Thoracic aorta (tissue), 2 donors: ENCODE measurements at places on chromosomes 2 and 18. TPM values are rescaled to one million over a fixed set of nuclear protein-coding genes. Genes with fewer than 3 reads are reported as not detected.

- H3K4me3 ChIP-seq, result no peak overlapping the region
- no peak overlapping the region for H3K27ac ChIP-seq
- peaks cover 12% of the 10 kb centered on the region for H3K4me1 ChIP-seq
- H3K36me3 ChIP-seq, result no peaks in the 10 kb centered on the region
- H3K27me3 ChIP-seq, result no peaks in the 10 kb centered on the region
Observed at GRCh38 chr2:206958261-206958660, 18.9 kb downstream of the CPO start.

DNA sequence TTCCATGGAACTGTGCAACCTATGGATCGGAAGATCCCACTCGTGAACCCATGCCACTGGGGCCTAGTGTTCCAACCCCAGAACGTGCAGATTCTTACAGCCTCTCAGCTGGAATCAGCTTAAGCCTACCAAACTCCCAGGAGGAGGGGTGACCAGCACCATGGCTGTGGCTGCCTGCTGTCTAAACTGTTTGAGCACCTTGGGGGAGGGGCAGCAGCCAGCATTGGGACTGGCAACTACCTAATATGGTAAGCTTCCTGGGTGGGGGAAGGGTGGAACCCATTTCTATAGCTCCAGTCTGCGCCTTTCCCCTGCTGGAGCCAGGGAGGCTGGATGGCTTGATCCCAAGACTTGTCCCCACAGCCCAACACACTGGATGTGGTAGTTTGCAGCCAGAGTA is 10.7 kb upstream of the POLE4 start:
- no peaks in the 10 kb centered on the region for H3K4me1 ChIP-seq
- H3K27me3 ChIP-seq, result no peaks in the 10 kb centered on the region
- no peak for DNase-seq
- H3K4me3 ChIP-seq, result no peak overlapping the region
- H3K36me3 ChIP-seq, result no peaks in the 10 kb centered on the region

GRCh38 chr2:236899950-236900640 is 185.6 kb upstream of the COPS8 start:
- no peaks in the 10 kb centered on the region for H3K27me3 ChIP-seq
- H3K4me1 ChIP-seq, result no peaks in the 10 kb centered on the region
- no peak overlapping the region for H3K4me3 ChIP-seq
- no peaks in the 10 kb centered on the region for H3K36me3 ChIP-seq
- no peak overlapping the region for H3K27ac ChIP-seq

- no peaks in the 10 kb centered on the region for H3K27me3 ChIP-seq
- DNase-seq, result no peak
- no peak overlapping the region for H3K27ac ChIP-seq
- H3K4me1 ChIP-seq, result no peaks in the 10 kb centered on the region
- H3K4me3 ChIP-seq, result no peak overlapping the region
- no peaks in the 10 kb centered on the region for H3K36me3 ChIP-seq
Observed at GRCh38 chr2:127545189-127545588, 9.7 kb downstream of the MYO7B start.

- peaks cover under 1% of the 10 kb centered on the region for H3K4me1 ChIP-seq
- no peaks in the 10 kb centered on the region for H3K27me3 ChIP-seq
- H3K4me3 ChIP-seq, result peak overlapping the region; percentile 53
- H3K27ac ChIP-seq, result no peak overlapping the region
Observed at GRCh38 chr2:230226051-230226551, 565 bp downstream of the SP140 start.

DNA sequence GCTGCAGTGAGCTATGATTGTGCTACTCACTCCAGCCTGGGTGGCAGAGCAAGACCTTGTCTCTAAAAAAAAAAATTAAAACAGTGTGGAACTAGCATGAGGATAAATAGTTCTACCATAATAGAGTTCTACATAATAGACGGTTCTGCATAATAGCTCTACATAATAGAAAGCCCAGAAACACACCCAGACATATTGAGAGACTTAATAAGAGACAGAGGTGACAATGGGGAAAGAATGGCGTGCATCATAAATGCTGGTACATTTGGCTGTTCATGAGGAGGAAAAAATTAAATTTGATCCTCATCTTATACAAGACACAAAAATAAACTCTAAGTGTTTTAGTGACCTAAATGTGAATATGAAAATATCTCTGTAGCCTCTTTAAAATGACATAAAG is 58.5 kb downstream of the PTRHD1 start:
- DNase-seq, result no peak
- no peaks in the 10 kb centered on the region for H3K4me1 ChIP-seq
- H3K27ac ChIP-seq, result no peak overlapping the region
- no peaks in the 10 kb centered on the region for H3K36me3 ChIP-seq
- no peak overlapping the region for H3K4me3 ChIP-seq

DNA sequence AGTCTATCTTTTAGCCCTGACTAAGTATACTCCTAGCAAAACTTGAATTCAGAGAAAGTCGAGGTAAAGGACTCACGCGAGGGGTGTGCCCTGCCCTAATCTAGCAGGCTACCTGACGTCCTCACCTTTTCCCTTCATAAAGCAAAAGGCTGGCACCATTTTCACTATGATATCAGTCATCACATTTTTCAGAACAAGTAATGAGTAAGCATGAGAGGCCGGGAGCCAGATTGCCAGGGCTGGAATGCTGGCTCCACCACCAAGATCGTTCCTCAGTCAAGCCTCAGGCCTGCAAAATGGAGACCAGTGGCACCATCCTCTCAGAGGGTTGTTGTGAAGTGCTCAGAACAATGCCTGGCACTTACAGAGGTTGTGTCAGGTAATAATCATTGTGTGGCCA is 18.7 kb upstream of the NCKAP5 start:
- no peaks in the 10 kb centered on the region for H3K4me1 ChIP-seq
- no peak for DNase-seq
- H3K27me3 ChIP-seq, result no peaks in the 10 kb centered on the region
- no peak overlapping the region for H3K27ac ChIP-seq
- H3K36me3 ChIP-seq, result no peaks in the 10 kb centered on the region
- H3K4me3 ChIP-seq, result no peak overlapping the region

GRCh38 chr2:120316528-120317179 is 29.3 kb upstream of the INHBB start:
- no peak overlapping the region for H3K4me3 ChIP-seq
- DNase-seq, result no peak
- H3K27ac ChIP-seq, result no peak overlapping the region
- H3K27me3 ChIP-seq, result no peaks in the 10 kb centered on the region
- no peaks in the 10 kb centered on the region for H3K36me3 ChIP-seq

GRCh38 chr18:11367351-11367750 is 218.0 kb upstream of the PIEZO2 start:
- no peak for DNase-seq
- H3K27me3 ChIP-seq, result no peaks in the 10 kb centered on the region
- no peaks in the 10 kb centered on the region for H3K4me1 ChIP-seq
- no peak overlapping the region for H3K27ac ChIP-seq
- H3K36me3 ChIP-seq, result no peaks in the 10 kb centered on the region
- H3K4me3 ChIP-seq, result no peak overlapping the region

DNA sequence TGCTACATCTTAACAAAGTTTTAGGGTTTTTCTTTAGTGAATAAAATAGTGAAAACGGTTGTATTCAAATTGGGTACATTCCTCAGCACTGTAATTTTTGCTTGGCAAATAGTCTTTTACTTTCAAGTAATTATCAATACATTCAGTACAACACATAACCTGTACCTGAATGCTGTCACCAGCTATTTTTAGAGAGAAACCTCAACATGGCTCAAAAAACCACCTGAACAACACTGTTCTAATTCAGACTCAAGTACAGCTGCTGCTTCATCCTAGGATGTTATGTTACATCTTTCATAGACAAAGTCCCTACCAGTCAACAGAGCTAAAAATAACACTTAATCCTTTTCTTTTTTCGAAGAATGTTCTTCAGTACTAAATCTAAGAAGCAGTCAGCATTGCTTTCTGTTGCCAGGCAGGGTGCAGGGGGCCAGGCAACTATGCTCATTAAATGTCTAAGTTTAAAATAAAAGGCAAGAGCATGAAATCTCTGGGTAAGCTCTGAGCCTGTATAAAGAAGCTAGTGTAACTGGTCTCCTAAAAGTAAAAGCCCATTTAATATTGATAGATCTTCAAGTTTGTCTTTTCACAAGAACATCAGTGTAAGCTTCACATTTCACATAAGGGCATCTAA is 20.5 kb downstream of the PDIA6 start:
- DNase-seq, result no peak
- H3K27me3 ChIP-seq, result no peaks in the 10 kb centered on the region
- no peaks in the 10 kb centered on the region for H3K4me1 ChIP-seq
- H3K36me3 ChIP-seq, result peaks cover 41% of the 10 kb centered on the region

DNA sequence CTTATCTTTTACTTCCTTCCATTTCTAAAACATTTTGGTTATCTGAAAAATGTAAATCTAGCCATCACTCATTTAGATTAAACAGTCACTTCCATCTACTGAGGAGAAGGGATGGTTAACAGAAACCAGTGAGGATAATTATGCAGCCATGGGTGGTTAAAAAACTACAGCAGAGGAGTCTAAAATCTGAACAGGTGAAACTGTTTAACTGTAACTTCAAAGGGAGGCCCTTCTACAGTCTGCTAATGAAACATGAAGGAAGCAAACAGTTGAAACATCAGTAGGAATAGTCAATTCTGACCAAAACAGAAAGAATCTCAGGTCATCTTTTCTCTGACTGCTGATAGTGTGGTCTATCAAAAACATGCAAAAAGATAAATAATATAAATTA is 71.0 kb downstream of the DTNB start:
- no peak overlapping the region for H3K4me3 ChIP-seq
- no peaks in the 10 kb centered on the region for H3K27me3 ChIP-seq
- DNase-seq, result no peak
- no peaks in the 10 kb centered on the region for H3K36me3 ChIP-seq
- no peaks in the 10 kb centered on the region for H3K4me1 ChIP-seq
- H3K27ac ChIP-seq, result no peak overlapping the region

DNA sequence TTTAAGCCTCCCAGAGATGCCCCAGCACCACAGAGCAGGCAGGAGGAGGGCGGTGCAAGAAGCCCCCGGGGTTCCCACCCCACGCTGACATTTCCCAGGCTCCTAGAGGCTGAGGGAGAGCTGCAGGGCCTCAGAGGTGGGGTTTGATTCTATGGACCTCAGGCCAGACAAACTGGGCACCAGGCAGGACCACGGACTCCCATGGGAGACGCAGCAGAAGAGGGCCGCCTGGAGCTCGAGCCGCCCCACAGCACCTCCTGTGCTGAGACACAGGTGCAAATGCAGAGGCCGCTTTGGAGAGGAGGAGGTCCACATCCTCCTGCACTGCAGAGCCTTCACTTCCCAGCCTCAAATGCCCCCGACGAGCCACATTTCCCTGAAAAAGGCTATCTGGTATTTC is 62.7 kb downstream of the PSMG2 start:
- H3K36me3 ChIP-seq, result no peaks in the 10 kb centered on the region
- H3K4me3 ChIP-seq, result no peak overlapping the region
- no peaks in the 10 kb centered on the region for H3K4me1 ChIP-seq
- H3K27ac ChIP-seq, result no peak overlapping the region

GRCh38 chr2:171346723-171347557 is 86.8 kb downstream of the METTL8 start:
- H3K27ac ChIP-seq, result peak overlapping the region; percentile 66
- no peaks in the 10 kb centered on the region for H3K36me3 ChIP-seq

Gene PJVK
- 1.8 TPM for total RNA-seq

Gene UCN
- 1.8 TPM for total RNA-seq

Gene RAB17
- total RNA-seq, result 6.4 TPM

Gene POU3F3
- 2.0 TPM for total RNA-seq

Gene SPHKAP
- 0.41 TPM for total RNA-seq

Gene DNMT3A
- total RNA-seq, result 17.7 TPM
